ENCODE measurements at places on chromosomes 6 and 20. TPM values are rescaled to one million over a fixed set of nuclear protein-coding genes. Genes with fewer than 3 reads are reported as not detected.

The RNF182 gene
- total RNA-seq, result not detected

The UNC5CL gene
- 1.4 TPM for total RNA-seq

The GSTA1 gene
- not detected for total RNA-seq

The PAK5 gene
- not detected for total RNA-seq

The SLC17A3 gene
- 0.18 TPM for total RNA-seq

The BTN1A1 gene
- total RNA-seq, result not detected

The RIPPLY2 gene
- not detected for total RNA-seq

The ALDH5A1 gene
- 3.6 TPM for total RNA-seq

The DXO gene
- 17.1 TPM for total RNA-seq

The THBD gene
- not detected for total RNA-seq

The NKAPL gene
- total RNA-seq, result 0.20 TPM

The GTPBP2 gene
- 82.4 TPM for total RNA-seq

The LZTS3 gene
- total RNA-seq, result 1.6 TPM

The FAXC gene
- total RNA-seq, result not detected

The MMP24 gene
- not detected for total RNA-seq

The TAB2 gene
- total RNA-seq, result 146 TPM

The IFNGR1 gene
- total RNA-seq, result 20.1 TPM

The SIRPB2 gene
- not detected for total RNA-seq

The EEF1A2 gene
- 0.19 TPM for total RNA-seq

The TRIM31 gene
- total RNA-seq, result not detected

The ARMH2 gene
- 2.6 TPM for total RNA-seq

The AIF1 gene
- total RNA-seq, result 46.1 TPM

The CLVS2 gene
- not detected for total RNA-seq

The DNMT3B gene
- 3.5 TPM for total RNA-seq

The FAM83D gene
- 12.9 TPM for total RNA-seq

The MAFB gene
- total RNA-seq, result 0.12 TPM

The ULBP3 gene
- 1.7 TPM for total RNA-seq

The PABPC1L gene
- 65.1 TPM for total RNA-seq

The CNR1 gene
- not detected for total RNA-seq

The KCNB1 gene
- 0.05 TPM for total RNA-seq

The CDH4 gene
- 0.07 TPM for total RNA-seq

The PSORS1C2 gene
- total RNA-seq, result not detected

The ELOVL2 gene
- total RNA-seq, result not detected

The SKIC2 gene
- 71.6 TPM for total RNA-seq

All from activated naive CD4-positive, alpha-beta T cell treated with anti-CD3 and anti-CD28 coated beads, Interleukin-2, amount 10 ng/mL, durations not matched to agents 5 hours and 36 hours (primary cell).